ENCODE measurements at places on chromosomes 4 and X.
A peak's percentile ranks its signal among the peaks of the same experiment; 100 is the strongest.

DNA sequence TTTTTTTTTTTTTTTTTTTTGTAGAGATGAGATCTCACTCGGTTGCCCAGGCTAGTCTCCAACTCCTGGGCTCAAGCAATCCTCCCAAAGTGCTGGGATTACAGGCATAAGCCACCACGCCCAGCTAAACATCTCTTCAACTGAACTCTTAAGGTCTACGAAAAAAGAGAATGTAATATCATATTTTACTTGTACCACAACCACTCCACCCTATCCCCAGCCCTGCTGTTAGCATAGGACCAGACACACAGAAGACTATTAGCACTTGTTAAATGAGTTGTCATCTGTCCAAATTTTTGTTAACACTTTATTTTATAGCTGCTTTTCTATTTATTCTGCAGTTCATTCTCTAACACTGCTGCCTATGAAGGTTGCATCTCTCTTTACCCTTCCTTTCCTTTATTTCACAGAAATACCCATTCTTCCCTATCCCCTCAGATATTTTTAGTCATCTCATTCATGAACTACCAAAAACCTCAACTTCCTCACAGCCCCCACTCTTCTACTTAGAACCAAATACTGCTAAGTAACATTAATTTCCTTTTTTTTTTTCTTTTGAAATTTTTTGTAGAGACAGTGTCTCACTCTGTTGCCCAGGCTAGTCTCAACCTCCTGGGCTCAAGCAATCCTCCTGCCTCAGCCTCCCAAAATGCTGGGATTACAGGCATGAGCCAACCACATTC is 10.1 kb downstream of the SNX12 start:
- peak; percentile 38 for DNase-seq

DNA sequence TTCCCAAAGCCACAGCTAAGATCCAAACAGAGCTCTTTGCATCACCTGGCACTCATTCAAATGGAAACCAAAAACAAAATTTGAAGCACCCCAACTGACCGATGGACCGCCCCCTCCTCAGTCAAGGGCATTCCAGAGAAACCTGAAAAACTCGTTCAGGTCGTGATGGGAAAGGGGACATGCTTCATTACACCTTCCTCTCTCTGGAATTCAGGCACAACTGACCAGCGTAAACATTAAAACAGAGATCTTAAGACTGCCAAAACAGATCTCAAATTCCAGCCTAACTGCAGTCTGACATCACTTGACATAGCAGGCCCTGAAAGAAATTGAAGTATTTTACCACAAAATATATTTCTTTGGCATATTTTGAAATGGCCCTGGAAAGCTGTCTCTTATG is 28.5 kb downstream of the PTTG2 start:
- no peak for DNase-seq

DNA sequence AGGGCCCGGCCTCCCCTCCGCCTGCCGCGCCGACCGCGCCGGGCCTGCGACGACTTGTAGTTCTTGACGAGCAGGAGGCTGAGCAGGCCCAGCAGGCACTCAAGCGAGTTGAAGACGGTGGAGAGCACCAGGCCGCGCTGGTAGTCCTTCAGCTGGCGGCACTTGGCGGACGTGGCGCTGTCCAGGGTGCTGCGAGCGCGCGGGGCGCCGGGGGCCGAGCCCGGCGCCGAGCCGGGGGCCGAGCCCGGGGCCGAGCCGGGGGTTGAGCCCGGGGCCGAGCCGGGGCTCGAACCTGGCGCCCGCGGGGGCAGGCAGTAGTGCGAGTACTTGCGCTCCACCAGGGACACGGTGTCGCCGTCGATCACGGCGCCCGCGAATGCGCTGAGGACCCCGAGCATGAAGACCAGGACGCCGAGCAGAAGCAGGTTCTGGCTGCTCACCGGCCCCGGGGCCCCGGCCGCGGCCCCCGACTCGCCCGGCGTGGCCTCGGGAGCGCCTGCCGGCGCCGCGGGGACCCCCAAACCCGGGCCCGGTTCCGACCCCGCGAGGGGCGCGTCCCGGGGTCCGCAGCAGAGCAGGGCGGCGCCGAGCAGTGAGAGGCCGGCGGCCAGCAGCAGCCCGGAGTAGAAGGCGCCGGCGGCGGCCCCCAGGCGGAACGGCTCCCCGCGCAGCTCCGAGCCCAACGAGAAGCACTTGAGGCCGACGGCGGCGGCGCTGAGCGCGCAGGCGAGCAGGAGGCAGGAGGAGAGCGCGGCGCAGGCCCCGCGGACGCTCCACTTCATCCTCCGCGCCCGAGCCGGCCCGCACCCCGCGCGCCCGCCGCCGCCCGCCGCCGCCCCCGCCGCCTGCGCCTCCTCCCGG is 584 bp downstream of the TMEM271 start:
- no peak for DNase-seq

- no peak for DNase-seq
These were observed 19.6 kb downstream of the PGAM4 start for GRCh38 chrX:77949840-77950239.

DNA sequence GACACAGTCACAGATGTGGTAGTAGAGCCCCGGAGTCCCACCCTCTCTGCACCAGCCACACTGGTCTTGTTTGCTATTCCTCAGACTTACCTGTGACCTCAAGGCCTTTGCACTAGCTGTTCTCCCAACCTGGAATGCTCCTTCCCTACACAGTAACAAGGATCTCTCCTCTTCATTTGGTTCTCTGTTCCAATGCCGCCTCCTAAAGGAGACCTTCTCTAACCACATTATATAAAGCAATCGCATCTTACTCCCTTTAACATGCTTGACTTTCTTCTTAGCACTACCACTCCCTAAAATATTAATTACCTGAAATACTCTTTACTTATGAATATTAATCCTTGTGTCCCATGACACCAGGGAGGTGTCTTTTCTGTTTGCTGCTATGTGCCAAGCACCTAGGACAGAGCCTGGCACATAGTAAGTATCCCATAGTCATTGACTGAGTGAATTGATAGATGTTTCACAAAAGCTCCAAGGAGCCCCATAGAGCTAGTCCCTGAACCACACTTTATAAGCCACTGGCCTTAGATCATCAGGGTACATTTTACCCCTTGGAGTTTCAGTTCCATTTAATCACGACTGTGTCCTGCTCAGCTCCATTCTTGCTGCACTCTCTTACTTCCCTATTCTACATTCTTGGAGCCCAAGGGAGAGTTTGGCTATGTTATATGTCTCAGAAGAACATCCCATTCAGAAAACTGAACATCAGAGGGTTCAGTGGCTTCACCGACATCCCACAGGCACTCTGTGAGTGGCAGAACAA is 312.7 kb downstream of the RAB28 start:
- no peak for DNase-seq

DNA sequence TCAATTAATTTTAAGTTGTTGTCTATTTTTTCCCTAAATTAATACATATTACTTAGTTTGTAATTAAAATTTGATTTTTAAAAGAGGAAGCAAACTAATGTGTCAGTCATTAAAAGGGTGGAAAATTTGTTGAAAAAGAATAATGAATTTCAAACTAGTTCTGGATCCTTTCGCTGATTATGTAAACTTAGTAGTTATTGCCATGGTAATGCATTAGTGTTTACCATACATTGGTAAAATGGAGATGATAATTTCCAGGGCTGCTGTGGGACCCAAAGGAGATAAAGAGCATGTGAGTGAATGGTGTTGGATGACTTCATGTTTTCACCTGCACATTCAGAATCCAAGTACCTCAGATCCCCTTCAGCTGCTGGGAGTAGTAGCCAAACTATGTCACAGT is 6.5 kb downstream of the BEX3 start:
- DNase-seq: no peak

GRCh38 chrX:128458888-128459287 is 406.7 kb upstream of the ACTRT1 start:
- no peak for DNase-seq

- DNase-seq: no peak
These were observed 358 bp downstream of the FGFBP1 start for GRCh38 chr4:15938182-15938581.

DNA sequence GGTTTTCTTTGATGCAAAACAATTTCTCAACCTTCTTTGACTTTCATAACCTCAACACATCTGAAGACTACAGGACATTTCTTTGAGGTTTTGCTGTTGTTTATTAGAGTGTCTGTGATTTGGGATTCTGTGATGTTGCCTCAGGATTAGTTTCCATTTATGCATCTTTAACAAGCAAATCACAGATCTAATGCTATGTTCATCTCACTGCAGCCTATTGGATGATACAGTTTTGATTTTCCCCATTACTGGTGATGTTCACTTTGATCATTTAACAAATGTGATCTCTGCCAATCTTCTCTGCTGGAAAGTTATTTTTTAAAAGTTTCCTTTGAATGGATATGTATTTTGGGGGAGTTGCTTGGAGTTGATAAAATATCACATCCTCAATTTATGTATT is 624.9 kb upstream of the HS3ST1 start:
- no peak for DNase-seq

DNA sequence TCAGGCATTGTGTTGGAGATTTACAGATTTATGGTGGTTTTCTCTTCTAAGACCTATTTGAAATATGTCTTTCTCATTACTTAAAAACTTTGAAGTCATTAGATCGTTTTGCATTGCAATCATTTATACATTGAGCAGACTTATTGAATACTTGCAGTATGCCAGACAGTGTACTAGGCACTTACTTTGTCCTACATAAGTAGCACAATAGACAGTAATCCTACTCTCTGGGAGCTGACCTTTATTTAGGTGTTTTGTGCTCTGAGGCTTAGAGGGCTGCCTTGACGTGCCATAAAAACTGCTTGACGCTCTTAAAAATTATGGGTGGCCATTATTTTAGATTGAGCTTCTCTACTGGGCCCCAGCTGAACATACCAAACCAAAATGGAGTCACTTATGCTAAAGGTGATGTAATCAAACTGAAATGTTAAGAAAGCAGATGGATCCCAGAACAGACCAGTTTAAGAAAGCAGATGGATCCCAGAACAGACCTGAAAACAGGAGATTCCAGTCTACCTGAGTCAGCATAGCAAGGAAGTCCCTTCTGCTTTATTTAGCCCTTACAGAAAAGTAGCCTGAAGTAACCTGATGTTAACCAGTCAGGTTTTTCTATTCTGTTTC is 42.4 kb downstream of the PTTG2 start:
- DNase-seq: no peak

DNA sequence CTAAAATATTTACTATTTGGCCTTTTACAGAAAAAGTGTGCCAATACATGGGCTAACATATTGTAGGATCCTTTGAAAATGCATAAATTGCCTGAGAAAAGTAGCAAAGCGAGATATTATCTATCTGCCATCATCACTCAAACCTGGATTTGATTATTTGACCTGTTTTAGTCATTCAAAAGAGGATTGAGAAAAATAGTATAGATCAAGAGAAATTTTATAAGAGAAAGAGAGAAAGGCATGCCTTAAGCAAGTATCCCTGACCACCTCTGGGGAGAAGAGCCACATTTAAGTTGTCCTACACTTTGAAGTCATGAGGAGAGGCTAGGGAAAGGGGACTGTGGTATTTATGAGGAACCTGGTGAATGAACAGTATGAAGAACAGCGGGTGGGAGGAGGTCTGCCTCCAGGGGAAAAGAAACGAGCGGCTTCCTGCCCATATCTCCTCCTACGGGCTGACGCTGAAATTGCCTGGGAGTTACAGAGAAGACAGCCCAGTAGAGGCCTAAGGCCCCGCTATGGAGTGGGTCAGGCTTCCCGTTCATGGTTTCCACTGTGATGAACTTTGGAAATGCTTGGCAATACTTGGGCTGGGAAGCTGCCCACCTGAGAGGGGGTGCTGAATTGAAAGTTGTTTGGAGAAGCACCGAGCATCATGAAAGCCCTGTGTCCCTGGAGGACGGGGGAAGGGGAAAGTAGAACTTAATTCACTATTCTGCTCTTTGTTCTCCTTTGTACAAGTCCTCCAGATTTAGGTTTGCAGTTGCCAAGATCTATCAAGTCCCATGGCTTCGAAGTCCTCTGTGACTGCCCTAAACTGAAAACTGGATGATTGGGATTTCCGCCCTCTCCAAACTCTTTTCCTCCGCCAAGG is 106.9 kb upstream of the ACSL4 start:
- peak; percentile 59 for DNase-seq

DNA sequence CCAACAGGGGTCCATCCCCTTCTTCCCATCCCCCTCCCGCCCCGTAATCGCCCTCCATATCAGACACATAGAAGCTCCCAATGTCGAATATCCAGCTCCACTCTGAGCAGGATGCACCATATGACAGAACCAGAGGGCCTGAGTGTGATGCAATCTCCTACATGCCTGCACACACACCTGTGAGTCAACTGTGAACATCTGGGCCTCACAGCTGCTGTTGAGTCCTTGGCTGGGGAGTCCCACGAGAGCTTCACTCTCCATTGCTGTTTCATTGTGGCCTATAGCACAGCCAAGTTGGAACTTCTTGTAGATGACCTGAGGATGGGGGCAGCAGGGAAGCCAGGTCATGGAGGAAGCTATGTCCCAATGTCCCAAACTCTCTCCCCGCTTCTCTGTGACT is 8.2 kb downstream of the SLC38A5 start:
- no peak for DNase-seq

DNA sequence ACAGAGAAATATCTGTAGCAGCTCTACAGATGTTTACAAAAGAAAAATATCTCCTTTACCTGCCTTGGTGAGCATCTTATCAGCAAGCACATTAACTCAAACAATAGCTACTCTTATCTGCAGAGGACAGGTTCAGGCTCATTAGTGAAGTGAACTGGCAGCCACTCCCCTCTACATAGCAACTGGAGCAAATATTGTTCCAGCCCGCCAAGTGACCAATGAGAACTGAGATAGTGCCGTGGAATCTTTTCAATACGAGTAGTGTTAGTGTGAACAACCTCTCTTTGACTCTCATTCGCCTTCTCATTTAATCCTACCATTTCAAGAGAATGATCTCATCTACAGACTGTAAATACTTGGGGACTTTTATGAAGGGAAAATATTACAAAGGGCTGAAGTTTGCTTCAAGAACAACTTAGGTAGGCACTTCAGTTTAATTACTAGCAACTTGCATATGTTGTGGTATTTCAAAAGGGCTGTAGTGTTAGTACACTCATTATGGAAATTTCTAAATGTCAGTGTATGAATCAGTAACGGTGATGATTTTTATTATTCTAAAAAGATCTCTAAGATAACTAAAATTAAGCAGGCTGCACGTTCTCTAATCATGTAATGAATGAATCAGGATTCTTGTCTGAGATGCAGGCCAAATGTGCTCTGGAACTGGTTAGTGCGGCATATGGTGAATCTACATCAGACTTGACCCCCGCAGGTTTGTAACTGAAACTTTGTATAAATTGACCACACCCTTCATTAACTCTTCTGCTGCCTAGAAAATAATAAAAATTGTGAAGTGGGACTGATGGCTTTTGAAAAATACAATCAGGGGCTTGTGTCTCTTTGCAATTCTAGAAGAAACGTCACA is 72.4 kb downstream of the PALLD start:
- DNase-seq: no peak

DNA sequence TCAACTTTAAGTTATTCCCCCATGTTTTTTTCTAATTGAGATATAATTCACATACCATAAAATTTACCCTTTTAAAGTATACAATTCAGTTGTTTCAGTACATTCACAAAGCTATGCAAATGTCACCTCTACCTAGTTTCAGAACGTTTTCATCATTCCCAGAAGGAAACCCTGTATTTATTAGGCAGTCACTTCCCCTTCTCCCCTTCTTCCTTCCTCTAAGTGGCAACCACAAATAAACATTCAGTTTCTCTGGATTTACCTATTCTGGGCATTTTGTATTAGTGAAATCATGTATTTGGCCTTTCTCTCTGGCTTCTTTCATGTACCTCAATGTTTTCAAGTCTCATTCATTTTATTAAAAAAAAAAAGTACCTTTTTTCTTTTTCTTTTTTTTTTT is 101.9 kb downstream of the TET2 start:
- peak; percentile 2 for DNase-seq

- DNase-seq: no peak
These were observed 124.2 kb downstream of the BANK1 start for GRCh38 chr4:101914761-101915160.

- DNase-seq: no peak
These were observed 48.3 kb upstream of the MAN2B2 start for GRCh38 chr4:6526671-6527091.
